ENCODE measurements at places on chromosomes 2 and 18. TPM values are rescaled to one million over a fixed set of nuclear protein-coding genes. Genes with fewer than 3 reads are reported as not detected.

SERPINB7 gene
- 14.6 TPM for total RNA-seq

BUB1 gene
- total RNA-seq, result 16.7 TPM

ALPI gene
- total RNA-seq, result not detected

C2orf72 gene
- total RNA-seq, result 0.39 TPM

ALPG gene
- total RNA-seq, result not detected

GTF2A1L gene
- 1.5 TPM for total RNA-seq

- no peak for DNase-seq
Measured at GRCh38 chr18:59878644-59879043, 21.2 kb upstream of the PMAIP1 start.

DNA sequence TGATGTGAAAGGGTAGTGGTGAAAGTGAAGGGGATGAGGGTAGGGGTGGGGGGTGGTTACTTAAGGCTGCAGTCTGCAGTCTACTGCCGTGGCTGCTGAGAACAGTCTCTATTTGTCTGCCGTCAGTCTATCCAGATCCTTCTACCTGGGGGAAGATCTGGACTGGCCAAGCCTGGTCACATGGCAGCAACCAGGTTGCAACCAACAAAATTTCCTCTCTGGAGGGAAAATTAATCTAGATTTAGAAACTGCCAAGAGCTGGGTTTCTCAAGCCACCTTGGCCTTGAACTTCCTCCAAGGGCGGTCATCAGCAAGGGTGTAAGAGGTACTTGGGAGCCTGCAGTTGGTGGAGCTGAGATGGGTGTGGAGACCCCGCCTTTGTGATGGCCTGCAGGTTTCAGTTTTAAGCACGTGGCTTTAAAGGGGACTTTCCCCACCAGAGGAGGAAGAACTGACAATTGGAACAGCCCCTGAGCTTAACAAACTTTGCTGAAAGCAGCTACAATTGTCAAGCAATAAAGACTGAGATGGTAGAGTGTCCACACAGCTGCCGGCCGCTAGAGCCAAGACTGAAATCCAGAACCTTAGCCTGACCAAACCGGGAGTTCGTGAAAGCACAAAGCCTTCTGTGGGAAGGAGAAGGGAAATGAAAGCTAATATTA, 31.4 kb upstream of the KCMF1 start:
- DNase-seq, result no peak

DNA sequence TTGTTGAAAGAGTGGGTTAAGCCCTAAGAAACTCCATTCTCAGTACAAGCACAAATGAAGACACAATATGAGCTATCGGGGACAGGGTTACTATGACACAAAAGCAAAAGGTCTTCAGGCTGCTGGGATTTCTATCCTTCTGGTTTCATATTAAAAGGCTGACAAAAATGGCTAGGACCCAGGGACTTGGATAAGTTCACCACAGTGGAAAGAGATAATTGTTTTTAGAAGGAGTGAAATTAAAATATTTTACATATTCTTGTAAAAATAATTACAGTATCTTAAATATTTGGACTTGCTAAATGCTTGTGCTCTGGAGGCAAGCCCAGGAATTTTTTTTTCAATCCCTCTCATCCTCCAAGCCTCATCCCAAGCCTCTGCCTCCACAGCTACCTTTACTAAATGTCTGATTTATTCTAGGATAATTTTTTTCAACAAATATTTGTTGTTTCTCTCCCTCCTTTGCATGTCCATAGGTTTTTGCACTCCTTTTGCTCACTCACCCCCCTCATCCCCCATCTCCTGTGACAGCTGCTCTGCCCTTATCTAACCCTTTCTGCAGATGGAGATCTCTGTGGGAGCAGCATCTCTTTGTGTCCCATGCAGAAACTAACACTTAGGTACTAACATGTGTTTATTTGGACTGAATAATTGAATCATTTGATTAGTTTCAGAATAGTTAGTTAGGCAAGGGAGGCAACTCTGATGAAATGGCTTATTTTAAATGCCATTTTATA, 47.8 kb upstream of the NABP1 start:
- DNase-seq, result no peak

GRCh38 chr2:46469700-46470099, 9.7 kb upstream of the TMEM247 start:
- DNase-seq, result no peak

DNA sequence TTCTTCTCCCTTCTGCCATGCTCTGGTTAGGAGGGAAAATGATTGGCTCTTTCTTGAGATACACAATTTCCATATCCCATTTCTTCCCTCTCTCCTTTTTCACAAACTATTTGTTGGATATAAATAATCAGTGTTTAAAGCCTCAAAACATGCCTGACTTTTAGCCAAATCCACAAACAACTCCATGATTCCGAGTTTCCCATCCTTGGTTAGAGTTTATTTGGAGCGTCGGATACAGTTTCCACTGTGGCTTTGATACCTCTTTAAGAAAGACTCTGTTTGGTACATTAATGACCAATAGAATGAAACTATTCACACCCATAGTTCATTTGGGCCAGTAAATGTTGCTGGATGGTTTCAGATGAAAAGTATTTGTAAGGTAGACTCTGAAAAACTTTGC, 5.9 kb upstream of the FHL2 start:
- no peak for DNase-seq

- DNase-seq, result no peak
Measured at GRCh38 chr2:75716406-75716805, 5.7 kb upstream of the GCFC2 start.

DNA sequence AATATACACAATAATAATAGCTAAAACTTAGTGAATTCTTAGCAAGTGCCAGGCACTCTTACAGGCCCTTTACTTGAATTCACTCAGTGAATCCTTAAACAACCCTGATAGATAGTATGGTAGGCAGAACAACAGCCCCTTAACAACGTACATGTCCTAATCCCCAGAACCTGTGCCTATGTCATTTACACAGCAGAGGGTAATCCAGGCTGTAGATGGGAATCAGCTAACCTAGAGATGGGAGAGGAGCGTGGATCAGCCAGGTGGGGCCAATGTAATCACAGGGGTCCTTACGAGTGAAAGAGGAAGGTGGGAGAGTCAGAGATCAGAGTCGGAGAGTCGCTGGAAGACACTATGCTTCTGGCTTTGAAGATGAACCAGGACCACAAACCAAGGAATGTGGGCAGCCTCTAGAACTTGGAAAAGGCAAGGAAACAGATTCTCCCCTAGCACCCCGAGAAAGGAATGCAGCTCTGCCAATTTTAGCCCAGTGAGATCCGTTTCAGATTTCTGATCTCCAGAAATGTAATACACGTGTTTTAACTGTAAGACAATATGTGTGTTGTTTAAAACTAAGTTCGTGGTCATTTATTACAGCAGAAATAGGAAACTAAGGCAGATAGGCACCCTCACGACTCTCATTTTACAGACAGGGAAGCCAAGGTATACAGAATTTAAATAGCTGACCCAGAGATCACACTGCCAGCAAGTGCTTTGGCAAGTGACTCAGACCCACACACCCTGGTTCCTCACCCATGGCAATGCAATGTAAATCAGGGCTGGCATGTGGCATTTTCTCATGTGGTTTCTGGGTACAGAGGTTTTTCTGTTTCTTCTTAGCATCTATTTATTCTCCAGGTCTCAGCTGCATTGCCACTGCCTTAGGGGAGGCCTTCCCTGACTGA, 68.9 kb downstream of the DOCK10 start:
- no peak for DNase-seq

DNA sequence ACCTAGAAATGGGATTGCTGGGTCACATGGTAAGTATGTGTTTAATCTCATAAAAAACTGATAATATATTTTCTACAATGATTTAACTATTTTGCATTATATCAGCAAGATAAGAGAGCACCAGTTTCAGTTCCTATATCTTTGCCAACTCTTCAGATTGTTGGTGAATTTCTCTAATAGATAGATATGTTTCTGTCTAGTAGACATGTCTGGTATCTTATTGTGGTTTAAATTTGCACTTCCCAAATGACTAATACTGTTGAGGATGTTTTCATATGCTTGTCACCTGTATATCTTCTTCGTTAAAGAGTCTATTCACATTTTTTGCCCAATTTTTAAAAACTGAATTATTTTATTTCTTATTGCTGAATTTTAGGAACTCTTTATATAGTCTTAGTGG, 113.8 kb upstream of the UXS1 start:
- DNase-seq, result no peak

DNA sequence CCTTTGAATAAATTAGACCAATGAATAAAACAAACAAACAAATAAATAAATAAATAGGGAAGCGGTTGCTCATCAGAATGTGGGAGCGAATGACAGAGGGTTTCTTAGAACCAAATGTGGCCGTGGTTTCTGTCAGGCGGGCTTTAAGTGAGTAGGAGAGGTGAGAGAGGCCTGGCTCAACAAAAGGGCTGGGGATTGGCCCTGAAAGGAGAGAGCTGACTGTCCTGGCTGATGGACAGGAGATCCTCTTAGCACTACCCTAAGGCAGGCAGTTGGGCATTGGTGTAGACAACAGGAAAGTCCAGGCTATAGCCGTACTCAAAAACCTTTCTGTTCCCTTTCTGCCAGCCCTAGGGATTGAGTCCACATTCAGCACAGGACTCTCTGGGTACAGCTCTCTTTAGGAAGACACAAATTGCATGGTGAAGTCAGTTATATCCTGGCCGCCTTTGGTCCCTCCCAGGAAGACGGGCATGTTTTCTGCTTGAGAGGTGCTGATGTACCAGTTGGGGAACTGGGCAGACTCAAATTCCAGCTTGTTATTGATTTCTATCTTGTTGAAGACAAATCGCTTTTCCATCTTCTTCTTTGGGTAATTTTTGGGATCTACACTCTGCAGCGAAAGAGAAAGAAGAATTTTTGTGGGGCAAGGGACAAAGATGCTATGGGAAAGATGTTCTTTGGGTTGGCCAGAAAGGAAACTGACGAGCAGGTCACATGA, 6.5 kb downstream of the IL1B start:
- no peak for DNase-seq

DNA sequence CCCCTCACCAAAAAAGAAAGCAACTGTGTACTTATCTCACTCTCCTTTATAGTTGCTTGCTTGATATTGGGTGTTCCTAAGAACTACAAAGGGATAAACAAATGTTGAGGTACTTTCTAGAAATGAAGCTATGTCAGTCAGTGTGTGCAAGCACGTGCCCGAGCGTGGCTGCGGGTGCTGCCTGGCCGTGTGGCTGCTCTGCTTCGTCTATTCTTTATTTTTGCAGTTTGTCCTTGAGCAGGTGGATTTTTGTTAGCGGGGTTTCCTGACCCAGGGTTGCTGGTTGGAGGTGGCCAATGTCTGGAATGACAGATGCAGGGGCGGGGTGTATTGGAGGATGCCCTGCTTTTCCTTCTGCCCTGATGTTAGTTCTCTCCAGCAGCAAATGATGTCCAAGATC, 62.6 kb downstream of the ACOXL start:
- DNase-seq, result no peak

DNA sequence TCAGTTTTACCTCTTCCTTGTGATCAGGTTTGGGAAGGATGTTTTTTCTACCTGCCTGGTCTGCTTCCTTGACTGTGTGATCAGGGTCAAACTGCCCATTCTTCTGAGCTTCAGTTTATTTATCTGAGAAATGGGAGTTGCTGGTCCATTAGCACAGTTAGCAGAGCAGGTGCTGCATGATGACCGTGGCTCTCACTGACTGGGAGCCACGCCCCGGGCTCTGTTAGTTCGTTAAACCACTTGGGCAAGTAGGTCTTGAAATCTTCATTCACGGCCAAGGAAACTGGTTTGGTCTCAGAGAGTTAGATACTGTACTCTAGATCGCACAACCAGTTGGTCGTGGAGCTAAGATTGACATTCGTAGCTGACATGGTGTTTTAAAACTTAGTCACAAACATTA, 41.7 kb downstream of the INPP5D start:
- DNase-seq, result no peak

- no peak for DNase-seq
Measured at GRCh38 chr2:218306184-218306920, 14.0 kb upstream of the TMBIM1 start.

GRCh38 chr2:11310212-11310611, 34.2 kb downstream of the ROCK2 start:
- DNase-seq, result no peak

Measured in skin of body (tissue), 3 donors.